ENCODE measurements at places on chromosomes 4 and X. TPM values are rescaled to one million over a fixed set of nuclear protein-coding genes. Genes with fewer than 3 reads are reported as not detected.

XKRX gene
- 0.88 TPM for total RNA-seq

UGT2B17 gene
- not detected for total RNA-seq

GAGE12E gene
- not detected for total RNA-seq

RTL5 gene
- total RNA-seq: 2.1 TPM

ABLIM2 gene
- 0.30 TPM for total RNA-seq

DCAF12L2 gene
- not detected for total RNA-seq

CT83 gene
- total RNA-seq: not detected

EPGN gene
- not detected for total RNA-seq

GLOD5 gene
- total RNA-seq: not detected

NHSL2 gene
- total RNA-seq: 40.3 TPM

GSX2 gene
- not detected for total RNA-seq

KLHL4 gene
- total RNA-seq: 19.3 TPM

AKAP4 gene
- total RNA-seq: not detected

APOO gene
- total RNA-seq: 24.3 TPM

GAGE10 gene
- not detected for total RNA-seq

DNA sequence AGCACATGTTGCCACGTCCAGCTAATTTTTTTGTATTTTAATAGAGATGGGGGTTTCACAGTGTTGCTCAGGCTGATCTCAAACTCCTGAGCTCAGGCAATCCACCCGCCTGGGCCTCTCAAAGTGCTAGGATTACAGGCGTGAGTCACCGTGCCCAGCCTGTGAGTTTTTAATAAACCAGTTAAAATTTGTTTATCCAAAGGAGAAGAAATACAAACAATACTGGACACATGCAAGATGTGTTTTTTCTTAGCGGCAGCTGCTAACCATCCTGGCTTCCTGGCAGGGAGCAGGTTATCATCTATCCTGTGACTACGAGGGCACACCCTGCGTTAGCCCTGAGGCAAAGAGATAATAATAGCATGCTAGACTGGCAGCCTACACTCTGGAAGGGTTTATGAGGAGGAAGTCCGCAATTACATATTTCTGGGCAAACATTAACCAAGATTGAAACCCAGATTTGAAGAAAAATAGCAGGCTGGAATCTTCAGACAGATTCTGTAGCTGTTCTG lies 191.4 kb downstream of the SPRY1 start:
- DNase-seq: peak; percentile 65

DNA sequence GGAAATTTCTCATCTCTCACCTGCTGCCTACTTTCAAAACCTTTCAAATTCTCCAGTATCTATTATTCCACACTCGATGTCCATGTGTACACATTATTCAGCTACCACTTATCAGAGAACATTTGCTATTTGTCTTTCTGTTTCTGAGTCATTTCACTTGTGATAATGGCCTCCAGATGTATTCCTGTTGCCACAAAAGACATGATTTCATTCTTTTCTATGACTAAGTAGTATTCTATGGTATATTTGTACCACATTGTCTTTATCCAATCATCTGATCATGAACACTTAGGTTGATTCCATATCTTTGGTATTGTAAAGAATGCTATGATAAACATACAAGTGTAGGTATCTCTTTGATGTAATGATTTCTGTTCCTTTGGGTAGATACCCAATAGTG lies 310.1 kb upstream of the SPOCK3 start:
- no peak for DNase-seq

GRCh38 chr4:26736621-26737020 lies 124.0 kb upstream of the STIM2 start:
- DNase-seq: no peak

DNA sequence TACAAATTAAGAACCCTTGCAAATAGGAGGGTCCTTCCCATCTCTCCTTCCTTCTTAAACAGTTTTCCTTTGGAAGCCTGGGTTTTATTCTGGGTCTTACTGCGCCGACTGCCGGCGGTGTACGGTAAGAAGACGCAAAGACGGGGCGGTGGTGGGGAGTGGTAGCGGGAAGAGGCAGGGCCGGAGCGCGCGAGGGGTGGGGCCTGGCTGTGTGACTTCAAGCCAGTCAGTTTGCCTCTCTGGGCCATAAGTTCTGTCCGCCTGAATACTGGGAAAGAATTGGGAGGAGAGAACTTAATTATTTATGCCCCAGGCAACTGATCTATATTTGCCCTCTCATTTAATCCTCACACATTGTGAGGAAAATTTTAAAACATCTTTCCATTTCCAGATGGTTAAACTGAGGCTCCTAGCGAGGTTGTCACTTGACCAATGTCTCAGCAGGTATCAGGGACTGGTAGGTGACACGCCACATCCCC lies 726 bp upstream of the KANTR start:
- DNase-seq: peak; percentile 79

DNA sequence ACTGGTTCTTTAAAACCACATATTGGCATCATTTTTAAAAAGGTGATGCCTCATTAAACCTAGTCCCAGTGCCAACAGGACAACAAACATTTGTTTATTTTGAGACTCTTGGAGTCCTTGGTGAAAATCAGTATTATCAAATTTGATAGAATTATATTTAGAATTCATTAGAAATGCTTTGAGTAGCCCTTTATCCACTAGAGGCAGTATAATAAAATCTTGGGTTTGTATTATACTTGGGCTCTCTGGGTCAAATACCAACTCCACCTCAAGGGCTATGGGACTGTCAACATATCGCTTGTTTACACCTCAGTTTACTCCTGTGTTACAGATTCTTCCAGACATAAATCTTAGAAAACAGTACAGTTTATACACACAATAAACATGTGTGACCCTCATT lies 335.7 kb upstream of the FSTL5 start:
- no peak for DNase-seq

DNA sequence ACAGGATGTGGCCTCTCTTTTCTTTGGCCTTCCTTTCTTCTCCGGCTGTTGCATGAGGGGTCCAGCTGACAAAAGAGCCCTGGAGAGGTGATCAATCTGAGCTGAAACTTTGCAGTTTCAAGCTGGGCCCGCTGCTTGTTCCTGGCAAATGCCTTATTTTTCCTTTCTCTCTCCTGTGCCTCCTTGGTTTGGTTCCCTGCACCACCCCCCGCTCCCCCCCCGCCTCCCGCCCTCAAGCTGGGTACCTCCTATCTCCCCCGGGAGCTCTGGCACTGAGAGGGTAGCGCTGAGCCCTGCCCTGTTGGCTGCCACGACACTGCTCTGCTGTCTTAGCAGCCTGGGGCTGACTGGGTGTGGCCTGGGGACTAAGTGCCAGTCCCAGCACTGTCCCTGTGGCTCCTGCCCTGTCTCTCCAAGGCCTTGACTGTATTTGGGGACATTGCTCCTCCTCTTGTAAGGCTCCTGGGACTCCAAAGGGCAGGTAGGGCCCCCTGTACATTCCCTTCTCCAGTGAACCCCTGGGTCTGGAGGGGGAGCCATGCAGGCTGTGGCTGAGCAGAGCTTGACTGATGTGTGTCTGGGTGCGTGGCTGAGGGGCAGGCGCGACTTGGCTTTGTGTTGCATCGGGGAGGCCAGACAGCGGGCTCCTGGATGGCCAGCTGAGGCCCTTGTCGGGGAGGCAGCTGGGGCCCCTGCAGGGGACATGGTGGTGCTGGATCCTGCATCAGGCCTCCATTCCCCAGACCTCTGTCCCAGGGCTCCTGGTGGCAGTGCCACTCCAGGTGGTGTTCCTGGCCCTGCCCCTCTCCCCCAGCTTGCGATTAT lies 1.1 kb downstream of the PLXNA3 start:
- no peak for DNase-seq

GRCh38 chr4:8701126-8702019 lies 108.8 kb downstream of the CPZ start:
- no peak for DNase-seq

DNA sequence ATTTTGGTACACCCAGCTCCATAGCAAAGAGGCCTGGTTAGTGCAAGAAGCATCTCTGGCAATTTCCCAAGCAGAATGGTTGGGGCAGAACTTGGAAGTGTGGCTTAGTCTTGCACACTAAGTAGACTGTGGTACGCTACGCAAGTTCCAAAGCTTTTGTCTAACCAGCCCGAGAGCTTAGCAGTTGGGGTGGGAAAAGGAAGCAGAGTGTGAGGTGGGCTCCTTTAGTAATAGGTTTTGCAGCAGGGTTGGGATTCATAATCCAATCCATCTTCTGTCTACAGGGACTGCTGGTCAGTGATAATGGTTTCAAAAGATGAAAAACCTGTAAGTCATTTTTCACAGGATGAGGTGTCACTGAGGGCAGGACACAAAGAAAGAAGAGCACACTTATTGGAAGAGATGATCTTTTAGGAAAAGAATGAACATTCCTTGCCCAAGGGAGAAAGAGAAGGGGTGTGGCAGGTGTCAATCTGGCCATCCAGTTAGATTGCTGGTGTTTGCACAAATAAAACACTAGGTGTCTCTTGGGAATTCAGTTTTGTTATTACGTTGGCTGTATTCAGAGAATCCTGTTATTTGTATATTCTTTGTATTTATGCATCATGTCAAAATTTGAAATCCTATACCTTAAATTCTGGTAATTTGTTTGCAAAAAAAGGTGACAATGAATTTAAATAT lies 244.3 kb downstream of the GPAT3 start:
- no peak for DNase-seq

GRCh38 chr4:130044788-130045531 lies 949.0 kb downstream of the C4orf33 start:
- no peak for DNase-seq

DNA sequence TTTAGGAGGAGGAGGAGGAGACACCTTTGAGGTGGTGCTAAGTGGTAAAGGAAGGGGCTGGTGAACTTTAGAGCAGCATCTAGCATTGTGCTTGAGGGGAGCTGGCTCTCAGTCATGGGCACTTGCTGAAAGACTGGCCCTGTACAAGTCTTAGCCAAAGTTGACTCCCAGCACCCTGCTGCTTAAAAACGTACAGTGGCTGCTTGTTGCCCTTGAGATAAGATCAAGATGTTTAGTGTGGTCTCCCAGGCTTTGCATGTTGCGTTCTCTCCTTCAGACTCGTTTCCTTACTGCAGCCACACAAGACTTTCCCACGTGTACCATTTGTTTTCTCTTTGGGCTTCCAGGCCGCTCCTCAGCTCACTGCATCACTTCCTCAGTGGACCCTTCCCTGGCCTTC lies 1.8 kb downstream of the MED28 start:
- no peak for DNase-seq

DNA sequence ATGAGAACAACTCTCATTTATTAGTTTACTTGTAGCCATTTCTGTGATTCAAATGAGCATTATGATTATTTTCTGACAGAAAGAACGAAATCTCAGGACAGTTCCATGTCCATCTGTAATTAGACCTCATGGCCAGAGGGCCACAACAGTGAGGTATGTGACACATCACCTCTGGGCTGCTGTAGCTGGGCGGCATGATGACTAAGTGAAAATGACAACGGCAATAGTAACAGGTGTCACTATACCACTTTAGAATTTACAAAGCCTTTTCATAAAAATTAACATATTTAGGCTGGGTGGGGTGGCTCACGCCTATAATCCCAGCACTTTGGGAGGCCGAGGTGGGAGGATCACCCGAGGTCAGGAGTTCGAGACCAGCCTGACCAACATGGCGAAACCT lies 252.6 kb downstream of the CBR4 start:
- DNase-seq: no peak

- peak; percentile 59 for DNase-seq
Observed at GRCh38 chrX:118644378-118644777, 83.0 kb upstream of the IL13RA1 start.

- peak; percentile 74 for DNase-seq
Observed at GRCh38 chr4:75745161-75745560, 20.8 kb downstream of the USO1 start.

GRCh38 chr4:59060895-59061294 lies 1950.7 kb upstream of the IGFBP7 start:
- DNase-seq: no peak

DNA sequence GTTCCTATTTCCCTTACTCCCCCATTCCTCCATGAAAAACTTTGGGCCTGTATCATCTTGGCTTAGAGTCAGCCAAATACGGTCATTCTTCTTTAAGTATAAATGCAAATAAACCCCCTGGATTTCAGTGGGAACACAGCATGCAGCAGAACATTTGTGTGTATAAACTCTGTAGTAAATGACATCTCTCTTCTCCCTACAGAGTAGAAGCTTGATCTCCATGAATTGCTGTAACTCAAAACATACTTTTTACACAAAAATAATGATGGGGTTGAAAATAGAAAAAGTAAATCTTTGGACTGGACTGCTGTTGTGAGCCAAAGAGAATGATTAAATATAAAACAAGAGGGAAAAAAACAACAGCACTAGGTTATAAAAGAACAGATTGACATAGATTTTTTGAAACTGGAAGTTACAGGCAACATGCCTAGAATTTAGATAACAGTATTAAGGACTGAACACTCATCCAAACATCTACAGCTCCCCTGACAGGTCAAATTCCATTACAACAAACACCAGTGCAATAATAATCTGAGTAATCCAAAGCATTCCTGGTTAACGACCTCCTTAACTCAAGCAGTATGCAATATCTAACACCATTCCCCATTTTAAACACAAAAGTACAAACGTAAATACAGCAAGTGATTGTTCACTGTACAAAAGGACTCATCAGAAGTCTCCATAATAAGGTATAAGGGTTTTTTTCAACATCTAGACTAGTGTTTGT lies 30.7 kb downstream of the TSPAN5 start:
- peak; percentile 64 for DNase-seq

GRCh38 chrX:31483336-31483735 lies 411.5 kb upstream of the FTHL17 start:
- DNase-seq: peak; percentile 77

DNA sequence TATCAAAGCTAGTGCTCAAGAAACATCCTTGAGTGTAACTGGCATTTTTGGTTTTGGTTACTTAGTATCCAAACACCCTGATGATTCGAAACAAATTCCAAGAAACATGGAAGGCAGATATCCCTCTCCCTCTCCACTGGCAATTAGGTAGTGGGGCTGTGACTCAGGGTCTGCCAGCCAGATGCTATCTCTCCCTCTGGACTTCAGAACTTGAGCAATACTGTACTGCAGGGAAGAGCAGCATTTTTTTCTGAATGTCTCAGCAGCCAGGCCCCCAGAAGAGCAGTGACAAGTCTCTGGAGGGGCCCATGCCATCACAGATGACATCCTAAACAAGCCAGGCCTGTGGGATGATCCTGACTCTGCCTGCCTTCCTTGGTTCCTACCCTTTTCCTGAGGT lies 37.3 kb upstream of the BCORL1 start:
- no peak for DNase-seq
